GF-D8 (cell line): ENCODE measurements at places on chromosomes 6 and 20.

GRCh38 chr6:101001012-101001411, 119.9 kb upstream of the ASCC3 start:
- peak; percentile 50 for DNase-seq

DNA sequence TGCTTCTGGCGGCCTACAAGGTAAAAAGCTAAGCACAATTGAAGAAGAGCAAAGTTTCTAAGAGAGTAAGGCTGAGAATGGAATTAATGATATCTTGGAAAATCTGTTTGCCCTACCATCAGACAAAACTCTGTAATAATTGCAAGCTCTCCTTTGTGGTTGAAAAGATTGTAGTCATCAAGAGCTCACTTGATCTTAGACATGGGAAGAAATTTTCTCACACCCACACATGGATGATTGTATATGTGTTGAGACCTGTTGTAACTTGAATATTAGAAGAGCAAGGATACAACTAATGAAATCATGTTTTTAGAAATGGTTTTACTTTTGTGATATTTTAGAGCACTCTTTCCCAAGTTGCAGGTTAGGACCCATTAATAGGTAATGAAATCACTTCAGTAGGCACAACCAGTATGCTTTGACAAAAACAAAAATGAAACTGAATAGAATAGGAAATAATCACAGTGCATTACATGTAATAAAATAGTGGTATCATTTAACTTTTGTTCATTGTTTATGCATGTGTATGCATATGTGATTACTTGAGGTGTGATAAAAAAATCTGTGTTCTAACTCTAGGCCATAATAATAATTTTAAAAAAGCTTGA, 14.0 kb downstream of the DCBLD1 start:
- DNase-seq, result no peak

GRCh38 chr6:13120483-13121482, 207.6 kb downstream of the TBC1D7 start:
- DNase-seq, result no peak

GRCh38 chr6:112781241-112781640, 434.1 kb downstream of the RFPL4B start:
- DNase-seq, result no peak

DNA sequence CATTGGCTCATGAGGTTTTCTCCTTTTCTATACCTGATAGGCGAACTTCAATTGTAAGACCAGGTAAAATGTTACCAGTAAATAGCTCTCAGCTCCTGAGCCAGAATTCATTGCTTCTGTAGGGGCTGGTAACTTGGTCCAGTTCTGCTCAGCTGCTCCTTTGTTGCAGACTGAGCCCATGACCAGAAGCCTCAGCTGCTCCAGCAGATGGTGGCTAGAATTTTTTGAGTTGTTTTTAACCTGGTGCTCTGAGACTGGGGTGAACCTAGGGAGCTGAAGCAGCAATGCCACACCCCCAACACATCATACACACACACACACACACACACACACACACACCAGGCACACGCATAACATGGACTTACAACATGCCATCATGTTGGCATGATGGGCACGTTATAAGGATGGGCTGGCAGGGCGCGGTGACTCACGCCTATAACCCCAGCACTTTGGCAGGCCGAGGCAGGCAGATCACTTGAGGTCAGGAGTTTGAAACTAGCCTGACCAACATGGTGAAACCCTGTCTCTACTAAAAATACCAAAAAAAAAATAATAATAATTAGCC, 103.1 kb downstream of the QRSL1 start:
- DNase-seq, result no peak

DNA sequence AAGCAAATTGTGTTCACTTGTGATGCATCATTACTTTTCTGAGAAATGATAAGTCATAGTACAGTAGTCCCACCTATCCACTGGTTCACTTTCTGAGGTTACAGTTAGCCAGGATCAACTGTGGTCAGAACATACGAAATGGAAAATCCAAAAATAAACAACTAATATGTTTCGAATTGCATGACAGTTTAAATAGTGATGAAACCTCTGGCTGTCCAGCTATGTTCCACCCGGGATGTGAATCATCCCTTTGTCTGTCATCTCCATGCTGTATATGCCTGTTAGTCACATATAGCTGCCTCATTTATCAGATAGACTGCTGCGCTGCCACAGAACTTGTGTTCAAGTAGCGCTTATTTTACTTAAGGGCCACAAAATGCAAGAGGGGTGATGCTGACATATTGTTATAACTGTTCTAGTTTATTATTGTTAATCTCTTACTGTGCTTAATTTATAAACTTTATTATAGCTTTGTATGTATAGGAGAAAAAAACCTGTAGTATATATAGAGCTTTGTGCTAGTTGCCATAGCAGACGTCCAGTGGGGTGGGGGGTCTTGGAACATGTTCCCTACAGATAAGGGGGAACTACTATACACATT, 29.2 kb downstream of the AFDN start:
- DNase-seq, result no peak
